ENCODE measurements at places on chromosomes 3 and 15.

- no peak for DNase-seq
Measured at GRCh38 chr3:57757642-57758297, 1.7 kb downstream of the SLMAP start.

DNA sequence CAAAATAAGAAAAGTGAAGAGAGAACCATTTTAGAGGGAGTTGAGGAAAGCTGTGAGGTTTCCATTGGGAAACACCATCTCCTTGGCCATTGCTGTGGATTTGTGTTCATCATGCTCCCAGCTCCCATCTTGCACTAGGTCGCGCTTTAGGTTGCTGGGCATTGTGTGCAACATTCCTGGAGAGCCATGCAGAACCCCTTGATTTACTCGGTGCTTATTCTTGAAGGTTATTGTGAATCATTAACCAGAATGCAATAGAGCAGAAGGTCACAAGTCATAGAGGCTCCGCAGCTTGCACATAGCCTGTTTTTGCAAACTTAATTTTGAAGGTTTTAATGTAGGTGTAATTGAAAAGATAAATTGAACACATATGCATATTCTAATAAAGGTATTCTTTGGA, 239.2 kb upstream of the IL12A start:
- no peak for DNase-seq

- DNase-seq = no peak
Measured at GRCh38 chr3:100697723-100698285, 11.5 kb upstream of the TFG start.

DNA sequence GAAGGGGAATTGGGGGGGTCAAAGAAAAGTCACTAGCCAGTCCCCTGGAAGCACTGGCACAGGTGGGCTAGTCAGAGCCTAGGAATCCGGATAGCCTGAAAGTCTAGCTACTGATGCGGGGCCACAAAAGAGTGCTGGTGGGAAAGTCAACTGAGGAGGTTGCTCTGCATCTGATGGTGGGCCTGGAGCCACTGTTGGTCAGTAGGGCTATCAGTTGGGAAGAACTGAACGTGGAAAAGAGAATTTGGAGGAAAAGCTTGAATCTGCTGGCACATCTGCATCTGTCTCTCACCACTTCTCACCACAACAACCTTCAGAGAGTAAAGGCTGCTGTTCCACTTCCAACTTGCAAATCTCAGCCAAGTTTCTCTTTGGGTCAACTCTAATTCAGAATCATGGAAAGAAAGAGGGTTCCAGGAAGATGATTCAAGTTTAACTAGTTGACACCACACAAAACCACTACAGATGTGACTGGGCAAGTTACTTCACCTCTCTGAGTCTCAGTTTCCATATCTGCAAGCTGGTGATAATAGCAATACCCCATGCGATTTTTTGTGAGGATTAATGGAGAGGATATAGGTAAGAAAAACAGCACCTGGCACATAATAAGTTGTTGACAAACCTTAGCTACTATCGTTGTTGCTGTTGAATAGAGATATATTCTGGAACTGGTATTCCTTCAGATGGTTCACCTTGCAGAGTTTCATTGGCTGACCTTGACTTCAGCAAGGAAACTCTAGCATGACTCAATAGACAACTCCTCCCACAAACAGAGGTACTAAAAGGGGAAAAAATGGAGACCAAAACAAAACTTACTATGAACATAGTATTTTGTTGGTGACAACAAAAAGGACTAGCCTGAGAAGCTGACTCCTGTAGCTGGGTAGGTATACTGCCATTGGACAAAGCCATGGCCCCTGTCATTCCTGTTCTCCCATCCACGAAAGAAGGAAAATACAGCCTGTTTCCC, 280.2 kb upstream of the STT3B start:
- no peak for DNase-seq

- DNase-seq = peak; percentile 52
Measured at GRCh38 chr3:100210772-100211135, 50.0 kb upstream of the TBC1D23 start.

DNA sequence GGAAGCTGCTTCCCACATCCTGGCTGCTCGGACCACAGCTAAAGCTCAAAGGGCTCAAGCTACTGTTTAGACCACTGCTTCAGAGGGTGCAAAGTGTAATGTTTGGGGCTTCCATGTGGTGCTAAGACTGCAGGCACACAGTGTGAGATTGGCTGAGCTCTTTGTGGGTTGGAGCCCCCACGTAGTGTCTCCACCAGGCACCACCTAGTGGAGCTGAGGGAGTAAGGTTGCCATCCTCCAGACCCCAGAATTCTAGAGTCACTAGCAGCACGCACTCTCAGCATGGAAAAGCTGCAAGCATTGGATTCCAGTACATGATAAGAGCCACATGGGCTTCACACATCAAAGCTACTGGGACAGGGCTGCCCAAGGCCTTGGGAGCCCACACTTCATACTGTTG, 9.3 kb downstream of the MKRN3 start:
- no peak for DNase-seq

- DNase-seq = peak; percentile 63
Measured at GRCh38 chr3:155960060-155960459, 89.6 kb downstream of the GMPS start.

GRCh38 chr3:30675006-30675405, 68.6 kb downstream of the TGFBR2 start:
- DNase-seq = no peak

GRCh38 chr3:106013971-106014370, 145.2 kb upstream of the CBLB start:
- DNase-seq = no peak

DNA sequence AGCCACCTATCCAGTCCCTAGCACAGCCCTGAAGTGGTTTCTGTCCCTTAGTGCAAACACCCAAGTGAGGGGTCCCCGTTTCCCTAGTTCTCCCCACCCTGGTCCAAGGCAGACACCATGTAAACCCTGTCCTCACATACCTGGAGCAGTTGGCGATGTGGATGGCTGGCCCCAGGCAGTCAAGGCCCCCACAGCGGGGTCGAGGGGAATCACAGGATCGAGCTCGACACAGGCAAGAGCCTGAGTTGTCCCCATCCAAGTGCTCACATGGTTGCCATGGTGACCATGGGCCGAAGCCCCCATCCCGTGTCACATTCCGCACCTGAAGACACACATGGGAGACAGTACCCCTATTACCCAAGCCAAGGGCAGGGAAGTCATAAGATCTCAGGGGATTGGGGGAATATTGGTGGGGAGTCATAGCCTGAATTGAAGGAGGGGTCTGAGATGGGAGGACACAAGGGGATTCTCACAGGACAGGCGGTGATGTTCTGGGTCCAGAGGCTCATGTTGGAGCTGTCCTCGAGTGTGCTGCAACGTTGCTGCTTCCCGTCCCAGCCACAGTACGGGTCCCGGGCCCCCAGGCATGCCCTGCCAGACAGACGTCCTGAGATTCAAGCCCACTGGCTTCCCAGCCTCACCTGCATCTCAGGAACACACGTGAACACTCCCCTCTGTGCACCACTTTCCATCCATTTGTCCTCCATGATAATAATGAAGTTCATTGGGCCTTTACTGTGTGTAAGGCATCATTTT, 112.1 kb downstream of the SEMA5B start:
- DNase-seq = no peak

GRCh38 chr3:60076331-60076730, 1026.5 kb upstream of the CFAP20DC start:
- no peak for DNase-seq

DNA sequence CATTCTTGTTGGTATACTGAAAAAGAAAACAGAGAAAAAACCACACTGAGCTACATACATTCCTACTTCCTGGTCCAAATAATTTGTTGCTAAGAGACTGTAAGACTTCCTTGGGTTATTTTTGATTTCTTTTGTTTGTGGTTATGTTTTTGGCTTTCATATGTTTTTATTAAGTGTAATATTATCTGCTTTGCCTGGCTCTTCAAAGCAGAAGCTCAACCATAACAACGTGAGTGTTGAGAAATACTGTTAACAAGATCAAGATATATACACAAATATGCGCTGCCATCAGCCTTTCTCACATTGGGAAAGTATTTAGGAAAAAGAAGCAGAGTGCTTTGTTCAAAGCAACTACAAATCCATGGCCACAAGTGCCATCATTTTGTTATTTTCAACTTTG, 556.2 kb upstream of the CBLB start:
- peak; percentile 79 for DNase-seq

DNA sequence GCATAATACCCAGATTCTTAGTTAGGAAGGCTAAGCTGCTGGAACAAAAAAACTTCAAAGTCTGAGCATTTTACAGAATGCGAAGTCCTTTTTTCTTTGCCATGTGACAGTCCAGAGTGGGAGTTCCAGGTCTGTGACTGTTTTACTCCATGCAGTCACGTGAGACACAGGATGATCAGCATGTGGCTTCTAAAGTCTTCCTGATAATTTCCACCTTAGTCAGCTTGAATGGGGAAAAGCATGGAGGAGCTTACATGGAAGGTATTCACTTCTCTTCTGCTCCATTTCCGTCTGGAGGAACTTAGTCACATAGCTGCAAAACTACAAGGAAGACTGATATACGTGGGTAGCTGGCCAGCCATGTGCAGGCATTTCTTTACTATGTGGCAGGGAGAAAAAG, 1.7 kb downstream of the SNTN start:
- DNase-seq = no peak

- DNase-seq = no peak
Measured at GRCh38 chr3:127772827-127773751, 49.2 kb downstream of the MGLL start.

GRCh38 chr3:45224824-45225464, 1.1 kb downstream of the TMEM158 start:
- no peak for DNase-seq

- peak; percentile 32 for DNase-seq
Measured at GRCh38 chr15:101320501-101321052, 25.5 kb upstream of the SNRPA1 start.

GRCh38 chr3:122410639-122411038, 5.2 kb downstream of the WDR5B start:
- no peak for DNase-seq

DNA sequence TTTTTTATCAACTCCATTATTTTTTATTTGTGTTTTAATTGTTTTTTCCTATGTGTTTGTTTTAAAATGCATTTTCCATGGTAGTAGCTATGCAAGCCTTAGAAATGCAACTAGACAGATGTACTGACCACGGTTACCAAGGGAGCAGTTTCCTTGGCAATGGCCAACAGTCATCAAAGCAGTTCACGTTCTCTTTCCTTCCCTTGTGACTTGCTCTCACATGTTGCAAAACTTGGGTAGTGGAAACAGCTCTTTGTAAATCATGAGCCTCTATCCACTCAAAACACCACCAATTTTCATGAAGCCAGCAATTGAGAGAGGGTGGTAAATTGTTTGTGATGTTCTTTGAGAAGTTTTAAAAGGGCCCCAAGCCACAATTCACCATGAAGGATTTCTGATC, 499.4 kb upstream of the MDFIC2 start:
- DNase-seq = peak; percentile 46
